ENCODE measurements at places on chromosomes 12 and 14.

- no peak for DNase-seq
These were observed 28.7 kb downstream of the NELL2 start for GRCh38 chr12:44847403-44847802.

- DNase-seq, result no peak
These were observed 37.3 kb upstream of the EML1 start for GRCh38 chr14:99755629-99756603.

DNA sequence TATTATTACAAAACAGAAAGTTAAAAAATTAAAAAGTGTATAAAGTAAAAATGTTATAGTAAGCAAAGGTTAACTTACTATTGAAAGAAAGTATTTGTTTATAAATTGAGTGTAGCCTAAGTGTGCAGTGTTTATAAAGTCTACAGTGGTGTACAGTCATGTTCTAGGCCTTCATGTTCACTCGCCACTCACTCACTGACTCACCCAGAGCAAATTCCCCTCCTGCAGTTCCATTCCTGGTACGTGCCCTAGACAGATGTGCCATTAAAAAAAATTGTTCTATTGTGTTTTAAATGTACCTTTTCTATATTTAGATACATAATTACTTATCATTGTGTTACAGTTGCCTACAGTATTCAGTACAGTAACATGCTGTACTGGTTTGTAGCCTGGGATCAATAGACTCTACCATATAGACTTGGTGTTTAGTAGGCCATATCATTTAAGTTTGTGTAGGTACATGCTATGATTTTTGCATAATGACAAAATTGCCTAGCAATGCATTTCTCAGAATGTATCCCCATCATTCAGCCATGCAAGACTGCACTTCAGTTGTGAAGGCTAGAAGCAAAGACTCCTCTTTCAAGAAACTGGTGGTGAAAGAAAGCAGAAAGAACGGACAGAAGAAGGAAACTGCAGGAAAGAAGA lies 100.6 kb downstream of the DACT1 start:
- DNase-seq, result no peak

GRCh38 chr12:125283521-125283920 lies 218.3 kb downstream of the AACS start:
- no peak for DNase-seq

GRCh38 chr12:50099302-50100008 lies 4.4 kb upstream of the GPD1 start:
- no peak for DNase-seq

GRCh38 chr14:101217080-101217463 lies 313.6 kb upstream of the RTL1 start:
- DNase-seq, result no peak

GRCh38 chr14:51554953-51555352 lies 96.8 kb upstream of the FRMD6 start:
- no peak for DNase-seq

- DNase-seq, result no peak
These were observed 63.9 kb downstream of the TESC start for GRCh38 chr12:117035287-117035686.

DNA sequence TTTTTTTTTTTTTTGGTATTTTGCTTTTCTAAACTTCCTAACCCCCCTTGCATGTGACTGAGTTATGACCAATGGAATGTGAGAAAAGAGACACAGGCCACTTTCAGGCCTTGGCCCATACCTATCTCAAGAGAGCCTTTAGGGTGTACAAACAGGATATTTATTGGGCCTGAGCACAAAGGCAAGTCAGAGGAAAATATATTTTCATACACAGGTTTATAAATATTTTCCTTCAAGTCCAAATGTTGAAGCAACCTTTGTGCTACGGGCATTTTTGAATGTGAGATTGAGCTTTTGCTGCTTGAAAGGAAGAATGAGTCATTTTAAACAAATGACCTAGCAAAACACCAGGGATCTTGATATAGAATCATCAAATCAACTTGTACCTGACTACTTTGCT lies 228.6 kb upstream of the E2F7 start:
- no peak for DNase-seq

- DNase-seq, result no peak
These were observed 183.1 kb upstream of the HIF1A start for GRCh38 chr14:61512026-61512834.

- DNase-seq, result no peak
These were observed 55.8 kb upstream of the CCDC175 start for GRCh38 chr14:59632381-59632780.

- DNase-seq, result no peak
These were observed 66.8 kb downstream of the C14orf132 start for GRCh38 chr14:96105926-96106441.

DNA sequence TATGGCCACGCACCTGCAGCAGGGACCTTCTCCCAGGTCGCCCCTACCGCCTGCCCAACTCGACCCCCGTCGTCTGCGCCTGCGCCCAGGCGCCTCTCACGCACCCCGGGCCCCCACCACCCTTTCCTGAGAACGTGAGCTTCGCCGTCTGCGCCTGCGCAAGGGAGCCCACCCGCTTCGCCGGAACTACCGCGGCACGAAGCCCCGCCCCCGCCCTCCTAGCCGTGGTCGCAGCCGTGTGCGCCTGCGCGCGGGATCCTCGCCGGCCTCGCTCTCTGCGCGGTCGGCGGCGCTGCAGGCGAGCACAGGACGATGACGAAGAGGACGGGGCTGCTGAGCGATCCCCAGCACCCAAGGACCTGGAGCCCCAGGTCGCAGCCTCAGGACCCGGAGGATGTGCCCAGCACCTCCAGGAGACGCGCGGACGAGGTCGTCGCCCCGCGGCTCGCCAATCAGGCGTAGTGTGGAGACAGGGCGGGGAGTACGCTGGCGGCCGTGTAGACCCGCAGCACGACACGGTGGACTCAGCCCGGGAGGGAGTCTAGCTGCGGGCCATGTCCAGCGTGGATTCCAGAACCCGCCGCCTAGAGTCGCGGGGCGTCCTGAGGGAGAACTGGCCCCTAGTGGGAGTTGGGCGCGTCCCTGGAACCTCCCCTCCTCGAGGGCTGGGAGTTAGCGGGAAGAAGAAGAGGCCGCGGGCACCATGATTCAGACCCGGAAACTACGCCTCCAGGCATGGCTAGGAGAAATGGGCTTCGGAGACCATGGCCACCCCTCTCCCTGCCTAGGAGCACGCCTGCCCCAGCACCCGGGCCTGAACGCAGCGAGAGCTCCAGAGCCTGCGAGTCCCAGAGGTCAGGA lies 1120.8 kb upstream of the TMEM132C start:
- DNase-seq, result peak; percentile 71

GRCh38 chr12:32151086-32151485 lies 44.4 kb downstream of the BICD1 start:
- DNase-seq, result no peak

GRCh38 chr12:106248312-106248845 lies 559 bp upstream of the CKAP4 start:
- DNase-seq, result peak; percentile 9

DNA sequence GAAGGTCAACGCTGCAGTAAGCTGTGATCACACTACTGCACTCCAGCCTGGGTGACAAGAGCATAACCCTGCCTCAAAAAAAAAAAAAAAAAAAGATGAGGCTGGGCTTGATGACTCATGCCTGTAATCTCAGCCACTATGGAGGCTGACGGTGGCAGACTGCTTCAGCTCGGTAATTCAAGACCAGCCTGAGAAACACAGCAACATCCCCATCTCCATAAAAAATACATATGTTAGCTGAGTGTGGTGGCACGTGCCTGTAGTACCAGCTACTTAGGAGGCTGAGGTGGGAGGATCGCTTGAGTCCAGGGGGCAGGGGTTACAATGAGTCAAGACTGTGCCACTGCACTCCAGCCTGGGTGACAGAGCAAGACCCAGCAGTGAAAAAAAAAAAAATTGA lies 50.4 kb downstream of the GXYLT1 start:
- DNase-seq, result peak; percentile 11

DNA sequence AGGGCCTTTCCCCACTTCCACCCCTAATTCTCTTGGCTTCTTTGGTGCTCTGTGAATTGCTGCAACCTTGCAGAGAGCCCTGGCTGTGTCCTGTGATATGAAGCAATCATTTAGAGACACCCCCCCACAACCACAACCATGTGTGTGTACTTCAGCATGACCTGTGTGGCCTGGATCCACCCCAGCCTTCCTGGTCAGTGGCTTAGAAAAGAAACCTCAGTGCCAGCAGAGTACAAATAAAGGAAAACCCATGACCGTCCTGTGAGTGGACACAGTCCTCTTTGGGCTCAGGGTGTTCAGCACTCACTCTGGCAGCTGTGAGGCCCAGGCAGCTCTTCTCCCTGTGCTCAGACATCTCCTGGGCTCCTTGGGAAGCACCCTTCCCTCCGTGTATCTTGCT lies 206.6 kb upstream of the DIO3 start:
- no peak for DNase-seq

DNA sequence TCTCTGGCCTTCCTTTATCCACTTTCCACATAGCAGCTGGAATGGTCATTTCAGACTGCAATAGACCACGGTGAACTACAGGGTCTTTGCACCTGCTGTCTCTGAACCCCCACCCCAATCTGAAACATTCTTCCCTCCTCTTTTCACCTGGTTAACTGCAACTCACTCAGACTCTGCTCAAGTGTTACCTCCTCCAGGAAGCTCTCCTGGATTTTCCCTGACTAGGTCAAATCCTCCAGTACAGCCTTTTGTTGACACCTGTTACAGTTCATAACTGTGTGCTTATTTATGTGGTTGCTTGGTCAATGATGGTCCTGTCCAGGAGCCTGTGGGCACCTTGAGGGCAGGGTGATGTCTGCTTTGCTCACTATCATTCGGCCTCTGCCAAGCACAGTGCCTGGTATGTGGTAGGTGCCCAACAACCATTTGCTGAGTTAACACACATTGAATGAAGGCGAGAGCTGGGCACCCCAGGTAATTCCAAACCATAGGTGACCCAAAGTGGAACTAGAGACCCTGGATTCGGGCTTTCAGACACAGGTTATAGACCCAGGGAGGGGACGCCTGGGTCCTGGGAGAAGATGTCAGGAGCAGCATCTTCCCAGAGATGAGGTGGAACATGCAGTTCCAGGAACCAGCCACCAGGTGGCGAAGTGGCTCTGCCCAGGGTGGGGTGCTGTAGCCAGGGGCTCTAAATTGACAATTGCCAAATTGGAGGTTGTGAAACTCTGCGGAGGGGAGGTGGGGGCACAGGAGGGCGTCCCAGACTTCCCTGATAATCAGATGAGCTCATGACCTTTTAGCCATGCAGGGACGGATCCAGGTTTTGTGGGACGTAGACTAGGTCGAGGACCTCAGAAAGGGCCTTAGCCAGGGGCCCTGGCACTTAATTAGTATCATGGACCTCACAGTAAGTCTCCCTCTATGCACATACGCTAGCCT lies 28.1 kb downstream of the TRPV4 start:
- peak; percentile 69 for DNase-seq

- DNase-seq, result no peak
These were observed 170.6 kb upstream of the CCDC196 start for GRCh38 chr14:66315548-66315947.

- DNase-seq, result no peak
These were observed 55.1 kb upstream of the ARID2 start for GRCh38 chr12:45674181-45674977.

DNA sequence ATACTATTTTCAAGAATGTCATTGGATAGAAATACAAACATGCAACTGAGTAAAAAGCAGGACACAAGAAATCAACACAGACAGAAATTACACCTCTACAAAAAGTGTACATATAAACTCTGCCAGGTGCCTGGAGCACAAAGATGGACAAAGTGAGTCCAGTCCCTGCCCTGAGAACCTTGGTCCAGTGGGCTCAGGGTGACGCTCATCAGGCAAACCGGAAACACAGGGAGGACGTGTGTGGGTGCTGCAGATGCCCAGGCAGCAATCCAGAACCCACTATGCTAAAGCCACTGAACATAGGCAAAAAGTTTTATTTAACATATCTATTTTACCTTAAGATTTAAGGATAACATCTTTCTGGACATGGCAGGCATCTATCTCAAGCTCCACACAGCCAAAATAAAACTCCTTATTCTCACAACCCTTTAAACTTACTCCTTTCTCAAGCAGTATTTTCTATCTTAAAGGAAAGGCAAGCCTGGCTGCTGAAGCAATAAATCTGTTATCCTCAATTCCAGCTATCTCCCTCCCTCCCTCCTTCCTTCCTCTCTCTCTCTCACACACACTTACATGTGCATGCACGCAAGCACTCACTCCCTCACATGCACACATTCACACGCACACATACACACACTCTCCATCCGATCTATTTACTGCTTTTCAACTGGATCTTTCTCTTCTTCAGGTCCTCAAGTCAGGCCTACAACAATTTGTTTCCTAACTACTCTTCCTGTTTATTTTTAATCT lies 10.2 kb downstream of the PPP1R13B start:
- no peak for DNase-seq

GRCh38 chr14:99055816-99056215 lies 216.2 kb downstream of the BCL11B start:
- DNase-seq, result peak; percentile 38

DNA sequence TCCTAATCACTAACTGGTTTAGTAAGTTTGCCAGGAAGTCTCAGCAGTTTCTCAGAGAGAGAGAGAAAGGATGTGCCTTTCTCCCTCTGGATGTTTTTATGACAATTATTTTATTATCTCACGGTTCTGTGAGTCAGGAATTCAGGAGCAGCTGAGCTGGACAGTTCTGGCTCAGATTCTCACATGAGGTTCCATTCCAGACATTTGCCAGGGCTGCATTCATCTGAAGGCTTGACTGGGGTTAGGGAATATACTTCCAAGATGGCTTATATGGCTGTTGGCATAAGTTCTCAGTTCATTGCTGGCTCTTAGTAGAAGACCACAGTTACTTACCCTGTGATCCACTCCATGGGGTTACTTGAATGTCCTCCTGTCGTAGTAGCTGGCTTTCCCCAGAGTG lies 101.2 kb upstream of the ATF7IP start:
- DNase-seq, result no peak

DNA sequence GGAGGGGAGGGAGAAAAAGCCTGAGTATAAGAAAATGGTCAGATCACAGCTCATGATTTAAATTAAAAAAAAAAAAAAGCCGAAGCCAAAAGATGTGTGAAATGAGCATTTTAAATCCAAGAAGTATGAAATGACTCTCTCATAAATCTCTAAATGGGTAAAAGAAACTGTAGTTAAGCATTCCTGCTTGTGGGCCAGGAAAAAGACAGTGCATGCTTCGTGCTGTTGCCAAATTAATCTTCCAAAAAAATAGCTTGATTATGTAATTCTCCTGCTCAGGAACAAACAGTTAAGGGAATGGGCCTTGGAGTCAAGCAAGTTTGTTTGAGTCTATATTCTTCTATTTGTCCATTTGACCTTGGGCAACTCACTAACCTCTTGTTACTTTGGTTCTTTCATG lies 325.4 kb upstream of the SEL1L start:
- no peak for DNase-seq

DNA sequence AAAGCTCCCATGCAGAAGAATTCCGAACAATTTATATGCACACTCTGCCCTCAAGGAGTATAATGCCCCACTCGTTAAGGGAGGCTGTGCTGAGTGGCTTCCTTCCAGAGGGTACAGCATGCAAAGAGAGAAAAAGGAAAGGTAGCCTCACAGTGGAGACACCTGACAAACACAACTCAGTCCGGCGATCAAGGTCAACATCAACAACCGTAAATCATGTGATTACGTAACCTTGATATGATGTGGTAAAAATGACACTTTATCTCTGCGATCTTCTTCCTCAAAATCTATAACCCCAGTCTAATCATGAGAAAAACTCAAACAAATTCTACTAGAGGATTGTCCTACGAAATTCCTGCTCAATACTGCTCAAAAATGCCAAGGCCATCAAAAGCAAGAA lies 400.5 kb upstream of the CCDC196 start:
- DNase-seq, result no peak

- no peak for DNase-seq
These were observed 51.9 kb downstream of the MAP1LC3B2 start for GRCh38 chr12:116610971-116611541.

- DNase-seq, result no peak
These were observed 682 bp downstream of the FLRT2 start for GRCh38 chr14:85530626-85531025.

- no peak for DNase-seq
These were observed 9.9 kb downstream of the SERPINA10 start for GRCh38 chr14:94282991-94283723.
